ENCODE measurements at places on chromosomes 7 and 10.

DNA sequence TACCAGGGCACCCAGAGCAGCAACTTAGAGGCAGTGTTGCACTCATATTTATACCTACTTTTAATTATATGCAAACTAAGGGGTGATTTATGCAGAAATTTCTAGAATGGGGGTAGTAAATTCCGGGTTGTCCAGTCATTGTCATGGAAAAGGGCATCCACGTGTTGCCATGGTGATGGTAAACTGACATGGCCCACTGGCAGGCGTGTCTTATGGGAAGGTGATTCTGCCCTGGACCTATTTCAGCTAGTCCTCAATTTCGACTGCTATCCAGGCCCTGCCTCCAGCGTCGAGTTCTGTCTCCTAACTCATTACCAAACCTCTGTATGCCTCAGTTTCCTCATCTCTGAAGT lies 12.8 kb downstream of the SNX8 start:
- no peak for DNase-seq

- no peak for DNase-seq
Measured at GRCh38 chr7:106345421-106346166, 60.8 kb upstream of the NAMPT start.

- DNase-seq: no peak
Measured at GRCh38 chr7:27826357-27826756, 86.4 kb downstream of the TAX1BP1 start.

GRCh38 chr7:48213226-48213625 lies 42.0 kb downstream of the ABCA13 start:
- no peak for DNase-seq

DNA sequence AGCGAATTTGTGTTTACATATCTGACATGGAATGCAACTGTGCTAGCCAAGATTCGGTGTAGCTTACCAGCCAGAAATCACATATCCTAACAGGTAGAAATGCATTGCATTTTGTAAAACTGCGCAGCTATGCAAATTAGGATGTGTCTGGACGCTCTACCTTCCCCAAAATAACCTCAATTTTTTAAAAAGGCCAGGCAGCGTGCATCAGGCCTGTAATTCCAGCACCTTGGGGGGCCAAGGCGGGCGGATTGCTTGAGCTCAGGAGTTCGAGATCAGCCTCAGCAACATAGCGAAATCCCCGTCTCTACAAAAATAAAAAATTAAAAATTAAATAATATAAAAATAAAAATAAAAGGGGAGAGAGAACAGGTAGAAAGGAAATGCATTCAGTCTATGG lies 305.0 kb downstream of the TYW1 start:
- DNase-seq: no peak

DNA sequence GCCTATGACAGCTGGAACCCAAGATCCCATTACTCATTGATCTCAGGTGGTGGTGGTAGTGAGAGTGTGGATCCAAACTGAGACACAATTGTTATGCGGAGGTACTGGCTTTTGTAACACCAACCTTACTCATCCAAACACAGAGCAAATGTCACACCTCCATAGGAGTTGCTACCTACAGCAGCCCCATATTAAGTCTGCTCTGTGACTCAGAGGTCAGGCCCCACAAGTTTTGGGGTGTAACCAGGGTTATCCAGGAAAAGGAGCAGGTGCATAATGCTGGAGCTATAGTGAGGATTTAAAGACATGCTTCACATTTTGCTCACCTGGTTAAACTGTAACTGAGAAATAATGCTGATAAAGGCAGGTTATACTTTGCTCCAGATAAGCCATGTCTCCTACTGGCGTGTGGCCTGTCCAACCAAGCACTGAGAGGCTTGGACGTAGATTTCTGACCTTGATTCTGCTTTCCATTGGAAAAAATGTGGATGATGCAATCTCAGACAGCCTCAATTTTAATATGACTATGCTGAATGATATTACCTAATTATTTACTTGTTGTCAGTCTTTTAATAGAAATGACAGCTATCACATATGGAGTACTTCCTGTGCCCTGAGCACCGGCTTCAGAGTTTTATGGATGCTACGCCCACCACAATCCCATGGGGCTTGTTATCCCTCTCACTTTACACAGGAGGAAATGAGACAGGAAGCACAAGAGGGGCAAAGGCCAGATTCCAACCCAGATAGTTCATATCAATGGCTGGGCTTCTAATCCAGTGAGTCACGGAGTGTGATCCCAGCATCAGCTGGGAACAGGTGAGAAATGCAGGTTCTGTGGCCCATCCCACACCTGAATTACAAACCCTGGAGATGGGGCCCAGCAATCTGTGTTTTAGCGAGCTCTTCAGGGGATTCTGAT lies 181.3 kb downstream of the CHN2 start:
- DNase-seq: no peak

GRCh38 chr10:11020548-11020942 lies 2.9 kb downstream of the CELF2 start:
- no peak for DNase-seq

GRCh38 chr10:125846894-125847293 lies 23.5 kb downstream of the BCCIP start:
- no peak for DNase-seq
